ENCODE measurements at places on chromosomes 5 and 9. TPM values are rescaled to one million over a fixed set of nuclear protein-coding genes. Genes with fewer than 3 reads are reported as not detected.

GRXCR2 gene
- not detected for total RNA-seq

MACIR gene
- 20.2 TPM for total RNA-seq

GAS1 gene
- 0.09 TPM for total RNA-seq

CAVIN4 gene
- total RNA-seq, result 0.55 TPM

GPR21 gene
- total RNA-seq, result not detected

SGTB gene
- total RNA-seq, result 7.1 TPM

GFI1B gene
- total RNA-seq, result not detected

MYMK gene
- total RNA-seq, result not detected

BTNL8 gene
- total RNA-seq, result not detected

GABRA6 gene
- total RNA-seq, result not detected

SH3PXD2B gene
- total RNA-seq, result 17.8 TPM

TEX10 gene
- total RNA-seq, result 28.9 TPM

HSPA5 gene
- 395 TPM for total RNA-seq

LIX1 gene
- not detected for total RNA-seq

PDE8B gene
- total RNA-seq, result 1.3 TPM
